Stimulated activated CD4-positive, alpha-beta T cell treated with anti-CD3 and anti-CD28 coated beads, Interleukin-2, amount 100 ng/mL, for 48 hours (primary cell): ENCODE measurements at places on chromosomes 1 and 21.
A peak's percentile ranks its signal among the peaks of the same experiment; 100 is the strongest.

DNA sequence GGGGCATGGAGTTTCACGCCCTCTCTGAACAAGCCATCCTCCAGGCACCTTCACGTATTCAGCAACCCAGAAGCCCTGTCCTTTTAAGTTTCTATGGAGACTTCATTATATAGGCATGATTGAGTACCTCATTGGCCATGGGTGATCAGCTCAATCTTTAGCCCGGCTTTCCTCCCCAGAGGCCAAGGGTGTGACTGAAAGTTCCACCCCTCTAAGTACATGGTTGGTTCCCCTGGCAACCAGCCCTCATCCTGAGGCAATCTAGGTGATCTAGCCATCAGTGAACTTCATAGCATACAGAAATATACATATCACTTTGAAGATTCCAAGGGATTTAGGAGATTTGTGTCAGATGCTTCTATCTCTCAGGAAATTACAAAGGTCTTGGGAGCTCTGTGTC is 21.3 kb upstream of the DHX9 start:
- DNase-seq, result no peak

DNA sequence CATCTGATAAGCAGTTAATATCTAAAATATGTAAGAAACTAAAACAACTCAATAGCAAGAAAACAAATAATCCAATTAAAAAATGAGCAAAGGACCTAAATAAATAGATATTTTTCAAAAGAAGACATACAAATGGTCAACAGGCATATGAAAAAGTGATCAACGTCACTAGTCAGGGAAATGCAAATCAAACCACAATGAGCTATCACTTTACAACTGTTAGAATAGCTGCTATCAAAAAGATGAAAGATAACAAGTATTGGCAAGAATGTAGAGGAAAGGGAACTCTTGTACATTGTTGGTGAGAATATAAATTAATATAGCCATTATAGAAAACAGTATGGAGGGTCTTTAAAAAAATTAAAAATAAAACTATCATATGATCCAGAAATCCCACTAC is 40.7 kb upstream of the NEK7 start:
- DNase-seq, result no peak

GRCh38 chr1:175134500-175134899 is 58.1 kb downstream of the KIAA0040 start:
- no peak for DNase-seq

DNA sequence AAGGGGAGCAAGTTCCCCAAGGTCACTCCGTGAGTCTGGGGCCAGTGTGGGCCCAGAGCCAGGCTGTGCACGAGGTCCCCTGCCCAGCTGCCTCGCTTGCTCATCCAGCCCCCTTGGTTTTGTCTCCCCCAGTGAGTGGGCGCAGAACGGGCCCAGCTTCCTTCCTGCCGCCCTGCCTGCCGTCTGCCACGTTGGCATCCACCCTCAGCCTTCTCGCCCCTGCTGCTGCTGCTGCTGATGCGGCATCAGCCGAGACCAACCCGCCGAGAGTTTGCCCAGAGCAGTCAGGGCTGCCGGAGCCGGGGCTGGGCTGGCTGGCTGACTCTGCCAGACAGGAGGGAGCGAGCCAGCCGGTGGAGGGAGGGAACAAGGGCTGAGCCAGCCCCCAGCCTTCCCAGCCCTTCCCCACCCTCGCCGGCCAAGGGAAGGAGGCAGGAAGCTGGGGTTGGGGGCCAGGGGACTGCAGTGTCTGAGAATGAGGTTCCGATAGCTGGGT is 31.4 kb upstream of the WASF2 start:
- DNase-seq, result no peak

- no peak for DNase-seq
These were observed 898.4 kb downstream of the KCNT2 start for GRCh38 chr1:195709821-195710220.

GRCh38 chr1:200211157-200211556 is 183.6 kb downstream of the NR5A2 start:
- no peak for DNase-seq

DNA sequence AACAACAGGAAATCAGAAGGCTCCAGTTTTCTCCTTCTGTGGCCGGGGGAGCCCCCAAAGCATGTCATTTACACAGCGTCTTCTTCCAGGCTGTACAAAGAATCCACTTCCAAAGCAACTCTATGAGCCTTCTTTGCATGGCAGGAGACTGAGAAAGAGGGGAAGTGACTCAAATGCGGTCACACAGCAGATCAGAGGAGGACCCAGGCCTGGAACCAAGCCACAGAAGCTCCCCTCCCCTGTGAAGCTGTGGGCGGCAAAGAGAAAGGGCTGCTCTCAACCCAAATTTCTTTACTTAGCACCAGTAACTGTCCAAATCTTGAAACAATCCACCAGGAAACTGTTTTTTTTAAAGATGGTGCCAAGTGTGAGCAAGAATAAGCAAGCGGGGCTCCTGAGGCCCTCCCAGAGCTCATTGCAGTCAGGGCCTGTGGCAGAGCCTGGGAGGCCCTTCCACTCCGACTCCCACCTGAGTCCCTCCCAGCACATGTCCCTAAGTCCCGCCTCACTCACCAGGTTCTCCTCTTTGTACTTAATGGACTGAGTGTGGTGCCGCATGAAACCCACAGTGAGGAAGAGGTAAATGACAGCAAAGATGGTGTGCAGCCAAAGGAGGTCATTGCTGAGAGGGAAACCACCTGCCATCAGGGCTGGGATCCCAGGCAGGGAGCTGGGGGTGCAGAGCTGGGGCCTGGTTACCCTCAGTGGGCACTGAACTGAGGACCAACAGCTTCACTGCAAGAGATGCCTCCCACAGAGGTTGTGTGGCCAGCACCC is 15.9 kb downstream of the TMEM63A start:
- peak; percentile 55 for DNase-seq

DNA sequence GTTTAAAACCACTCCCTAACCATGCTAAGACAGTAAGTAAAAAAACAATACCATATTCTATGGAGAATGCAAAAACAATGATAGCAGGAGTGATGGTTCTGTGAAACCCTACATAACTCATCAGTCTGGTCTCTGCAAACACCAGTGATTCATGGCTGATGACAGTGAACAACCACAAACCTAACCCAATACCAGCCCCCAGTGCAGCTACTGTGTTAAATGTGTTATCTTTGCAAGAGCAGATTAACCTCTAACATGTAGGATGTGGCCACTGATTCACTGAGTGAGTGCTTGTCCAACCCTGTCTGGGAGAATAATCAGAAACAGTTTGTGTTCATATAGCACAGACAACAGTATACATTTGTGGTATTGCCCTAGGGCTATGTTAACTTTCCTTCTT is 100.2 kb upstream of the COG2 start:
- peak; percentile 2 for DNase-seq

DNA sequence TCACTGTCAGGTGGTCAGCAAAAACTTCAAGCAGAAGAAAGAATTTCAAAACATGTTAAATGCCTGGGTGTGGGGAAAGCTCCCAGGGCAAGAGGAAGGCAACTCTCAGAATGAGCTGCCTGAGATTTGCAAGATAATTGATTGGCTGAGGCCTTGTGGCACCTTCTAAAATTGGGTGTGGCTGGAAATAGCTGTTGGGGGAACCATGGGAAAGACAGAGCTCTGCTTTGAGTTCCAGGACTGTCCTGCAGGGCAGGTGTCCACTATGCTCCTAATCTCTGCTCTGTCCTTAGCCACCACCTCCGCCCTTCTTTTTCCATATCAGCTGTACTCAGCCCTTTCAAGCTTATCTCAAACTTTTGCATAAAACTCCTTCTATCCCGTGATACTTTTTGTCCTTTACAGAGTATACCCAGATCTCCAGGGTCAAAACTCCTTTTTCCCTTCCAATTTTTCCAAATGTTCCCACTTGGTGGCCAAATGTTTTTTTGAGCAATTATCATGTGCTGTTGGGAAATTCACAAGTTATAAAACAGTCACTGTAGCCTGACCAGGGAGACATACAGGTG is 23.8 kb upstream of the PPP2R5A start:
- DNase-seq, result no peak
